ENCODE measurements at places on chromosomes 12 and 14. TPM values are rescaled to one million over a fixed set of nuclear protein-coding genes. Genes with fewer than 3 reads are reported as not detected.

TAS2R42 gene
- not detected for total RNA-seq

LAG3 gene
- 0.43 TPM for total RNA-seq

- DNase-seq, result no peak
These were observed 126.4 kb upstream of the PTPRB start for GRCh38 chr12:70763666-70764065.

RAB5B gene
- total RNA-seq, result 111 TPM

CD163 gene
- not detected for total RNA-seq

GRCh38 chr12:112738531-112738930 lies 53.0 kb upstream of the RPH3A start:
- DNase-seq, result no peak

GRCh38 chr12:92147491-92147890 lies 1.8 kb upstream of the BTG1 start:
- no peak for DNase-seq

DNA sequence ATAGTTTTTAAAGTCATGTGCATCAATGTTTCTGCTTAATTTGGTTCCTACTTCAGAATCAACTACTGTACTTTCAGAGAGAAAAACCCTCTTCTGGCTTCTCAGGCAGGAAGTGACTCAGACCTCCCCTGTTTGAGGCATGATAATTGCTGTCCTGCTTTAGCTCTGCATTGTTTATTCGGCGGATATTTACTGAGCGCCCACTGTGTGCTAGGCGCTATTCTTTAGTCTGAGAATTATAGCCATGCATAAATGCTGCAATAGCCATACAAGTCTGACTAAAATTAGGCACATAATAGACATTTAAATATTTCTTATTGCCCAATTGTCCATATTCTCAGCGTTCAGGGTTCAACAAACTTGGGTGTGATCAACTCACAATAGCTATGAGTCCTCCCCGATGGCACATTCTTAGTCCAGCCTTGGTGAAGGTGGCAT lies 6.1 kb upstream of the AMIGO2 start:
- peak; percentile 81 for DNase-seq
